Lung (tissue), 17 donors: ENCODE measurements at places on chromosomes 11 and 22. TPM values are rescaled to one million over a fixed set of nuclear protein-coding genes. Genes with fewer than 3 reads are reported as not detected.

GRCh38 chr11:17992916-17993315, 19.9 kb downstream of the SERGEF start:
- H3K36me3 ChIP-seq: no peaks in the 10 kb centered on the region
- H3K4me3 ChIP-seq: no peak overlapping the region
- no peaks in the 10 kb centered on the region for H3K27me3 ChIP-seq
- DNase-seq: no peak
- H3K27ac ChIP-seq: no peak overlapping the region
- no peaks in the 10 kb centered on the region for H3K4me1 ChIP-seq

GRCh38 chr22:36546932-36547331, 18.0 kb upstream of the EIF3D start:
- H3K4me1 ChIP-seq: no peaks in the 10 kb centered on the region
- no peaks in the 10 kb centered on the region for H3K36me3 ChIP-seq
- H3K4me3 ChIP-seq: no peak overlapping the region
- no peak overlapping the region for H3K27ac ChIP-seq

- H3K27me3 ChIP-seq: no peaks in the 10 kb centered on the region
- H3K4me1 ChIP-seq: no peaks in the 10 kb centered on the region
- H3K36me3 ChIP-seq: no peaks in the 10 kb centered on the region
Observed at GRCh38 chr11:82671451-82671850, 62.2 kb downstream of the FAM181B start.

DNA sequence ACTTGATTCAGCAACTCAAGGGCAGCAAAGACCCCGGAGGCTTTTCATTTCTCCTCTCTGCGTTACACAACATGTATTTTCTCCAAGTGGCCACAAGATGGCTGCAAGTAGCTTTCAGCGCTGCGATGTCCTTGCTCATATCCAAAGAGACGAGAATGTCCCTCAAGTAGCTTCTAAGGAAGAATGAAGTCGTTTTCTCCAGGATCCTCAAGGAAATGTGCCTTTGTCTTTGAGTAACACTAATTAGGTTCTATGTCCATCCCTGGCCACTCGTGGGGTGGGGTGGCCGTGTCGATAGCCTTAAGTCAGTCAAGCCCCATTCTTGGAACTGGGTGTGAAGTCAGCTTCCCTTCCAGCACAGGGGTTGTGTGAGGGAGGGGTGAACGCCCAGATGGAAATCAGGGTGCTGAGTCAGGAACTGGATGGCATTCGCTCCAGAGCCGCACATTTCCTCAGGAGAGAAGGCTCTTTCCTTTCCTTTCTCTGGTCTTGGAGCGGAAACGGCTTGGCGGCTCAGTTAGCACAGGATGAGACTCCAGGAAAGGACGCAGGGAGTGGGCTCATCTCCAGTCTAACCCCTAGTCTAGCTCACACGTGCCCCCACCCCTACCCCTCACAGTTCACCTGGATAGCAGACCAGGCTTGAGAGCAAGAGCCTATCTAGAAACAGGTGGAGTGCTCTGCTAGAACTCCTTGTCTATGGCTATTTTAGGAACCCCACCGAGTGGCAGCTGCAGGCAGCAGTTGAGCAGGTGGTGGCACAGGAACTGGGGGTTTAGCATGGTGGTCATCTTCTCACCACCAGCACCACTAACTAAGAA, 44.3 kb downstream of the NNMT start:
- H3K4me1 ChIP-seq: no peaks in the 10 kb centered on the region
- DNase-seq: peak; percentile 71
- no peak overlapping the region for H3K4me3 ChIP-seq

- no peak for DNase-seq
- H3K27me3 ChIP-seq: no peaks in the 10 kb centered on the region
- H3K4me3 ChIP-seq: no peak overlapping the region
- peaks cover 3% of the 10 kb centered on the region for H3K4me1 ChIP-seq
Observed at GRCh38 chr11:80916173-80916798, 1475.5 kb upstream of the TENM4 start.

GRCh38 chr11:104946907-104947306, 21.5 kb downstream of the CASP4 start:
- peaks cover 42% of the 10 kb centered on the region for H3K36me3 ChIP-seq
- H3K4me1 ChIP-seq: peaks cover 1% of the 10 kb centered on the region
- peak; percentile 15 for DNase-seq
- H3K27me3 ChIP-seq: no peaks in the 10 kb centered on the region

- no peak overlapping the region for H3K27ac ChIP-seq
- H3K4me1 ChIP-seq: peaks cover 4% of the 10 kb centered on the region
- no peak for DNase-seq
Observed at GRCh38 chr11:132772703-132773545, 759.4 kb downstream of the OPCML start.

DNA sequence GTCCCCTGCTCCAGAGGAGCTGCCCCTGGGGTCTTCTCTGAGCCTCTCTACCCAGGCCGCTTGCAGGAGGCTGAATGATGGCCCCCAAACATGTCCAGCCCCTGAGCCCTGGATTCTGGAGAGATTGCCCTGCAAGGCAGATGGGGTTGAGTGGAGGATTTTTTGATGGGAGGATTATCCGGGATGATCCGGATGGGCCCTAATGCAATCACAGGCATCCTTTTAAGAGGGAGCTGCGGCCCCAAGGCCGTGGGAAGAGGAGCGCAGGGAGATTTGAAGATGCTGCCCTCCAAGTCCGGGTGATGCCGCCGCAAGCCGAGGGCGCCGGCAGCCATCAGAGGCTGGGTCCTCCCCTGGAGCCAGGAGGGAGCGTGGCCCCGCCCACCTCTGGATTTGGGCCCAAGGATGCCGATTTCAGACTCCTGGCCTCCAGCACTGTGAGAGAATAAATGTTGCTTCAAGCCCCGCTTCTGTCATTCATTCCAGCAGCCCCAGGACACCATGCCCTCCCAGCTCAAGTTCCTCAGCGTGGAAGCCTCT, 66.0 kb downstream of the WNT7B start:
- no peak for DNase-seq
- H3K4me1 ChIP-seq: peaks cover 20% of the 10 kb centered on the region
- H3K27me3 ChIP-seq: no peaks in the 10 kb centered on the region
- no peaks in the 10 kb centered on the region for H3K36me3 ChIP-seq
- no peak overlapping the region for H3K27ac ChIP-seq
- no peak overlapping the region for H3K4me3 ChIP-seq

- H3K36me3 ChIP-seq: no peaks in the 10 kb centered on the region
- DNase-seq: no peak
- H3K27ac ChIP-seq: no peak overlapping the region
- H3K27me3 ChIP-seq: no peaks in the 10 kb centered on the region
- H3K4me1 ChIP-seq: peaks cover 9% of the 10 kb centered on the region
Observed at GRCh38 chr11:73988227-73988626, 5.6 kb upstream of the UCP2 start.

- peaks cover 3% of the 10 kb centered on the region for H3K4me1 ChIP-seq
- H3K4me3 ChIP-seq: no peak overlapping the region
- H3K27ac ChIP-seq: no peak overlapping the region
Observed at GRCh38 chr11:9136741-9137140, 45.3 kb upstream of the SCUBE2 start.

GRCh38 chr22:49052023-49052538, 775.6 kb downstream of the BRD1 start:
- H3K36me3 ChIP-seq: no peaks in the 10 kb centered on the region
- peaks cover 18% of the 10 kb centered on the region for H3K27me3 ChIP-seq
- no peak overlapping the region for H3K4me3 ChIP-seq
- peak; percentile 51 for DNase-seq
- H3K4me1 ChIP-seq: no peaks in the 10 kb centered on the region
- H3K27ac ChIP-seq: no peak overlapping the region

GRCh38 chr11:102703826-102704493, 1.6 kb downstream of the MMP27 start:
- H3K27ac ChIP-seq: no peak overlapping the region
- DNase-seq: no peak
- no peaks in the 10 kb centered on the region for H3K27me3 ChIP-seq
- H3K36me3 ChIP-seq: no peaks in the 10 kb centered on the region
- peaks cover 6% of the 10 kb centered on the region for H3K4me1 ChIP-seq
- no peak overlapping the region for H3K4me3 ChIP-seq

- H3K27me3 ChIP-seq: no peaks in the 10 kb centered on the region
- H3K4me3 ChIP-seq: no peak overlapping the region
- no peak overlapping the region for H3K27ac ChIP-seq
- H3K36me3 ChIP-seq: no peaks in the 10 kb centered on the region
Observed at GRCh38 chr11:40432358-40432757, 1027.1 kb downstream of the LRRC4C start.

GRCh38 chr11:110077831-110078325, 15.3 kb upstream of the ZC3H12C start:
- no peak overlapping the region for H3K4me3 ChIP-seq
- no peaks in the 10 kb centered on the region for H3K27me3 ChIP-seq
- no peaks in the 10 kb centered on the region for H3K4me1 ChIP-seq
- no peak for DNase-seq

DNA sequence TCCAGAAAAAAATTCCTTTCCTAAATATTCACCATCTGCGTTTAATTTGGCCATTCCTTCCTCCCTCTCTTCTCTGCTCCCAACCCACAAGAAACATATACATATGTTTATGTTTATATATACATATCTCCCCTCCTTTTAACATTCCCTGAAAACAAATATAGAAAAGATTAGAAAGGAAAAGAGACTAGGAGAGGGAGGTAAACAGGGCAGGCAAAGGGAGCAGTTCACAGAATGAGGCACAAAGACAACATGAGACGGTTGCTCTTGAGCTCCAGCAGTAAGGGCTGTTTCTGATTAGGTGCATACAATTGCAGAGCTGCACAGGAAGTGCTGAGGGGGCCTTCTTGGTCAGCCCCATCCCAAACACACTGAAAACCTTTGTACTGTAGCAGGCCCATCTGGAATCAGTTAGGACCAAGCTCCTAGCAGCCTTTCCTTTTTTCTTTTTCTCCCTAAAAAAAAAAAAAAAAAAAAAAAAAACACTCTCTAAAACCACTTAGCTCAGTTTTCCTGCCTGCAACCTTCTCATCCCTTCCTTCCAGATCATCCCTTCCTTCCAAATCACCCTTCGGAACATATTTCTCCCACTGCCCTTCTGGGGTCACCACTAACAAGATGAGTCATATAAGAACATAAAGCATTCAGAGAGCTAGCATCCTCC, 57.0 kb downstream of the RBFOX2 start:
- no peaks in the 10 kb centered on the region for H3K36me3 ChIP-seq
- DNase-seq: peak; percentile 51
- H3K4me1 ChIP-seq: peaks cover 16% of the 10 kb centered on the region
- H3K4me3 ChIP-seq: no peak overlapping the region

DNA sequence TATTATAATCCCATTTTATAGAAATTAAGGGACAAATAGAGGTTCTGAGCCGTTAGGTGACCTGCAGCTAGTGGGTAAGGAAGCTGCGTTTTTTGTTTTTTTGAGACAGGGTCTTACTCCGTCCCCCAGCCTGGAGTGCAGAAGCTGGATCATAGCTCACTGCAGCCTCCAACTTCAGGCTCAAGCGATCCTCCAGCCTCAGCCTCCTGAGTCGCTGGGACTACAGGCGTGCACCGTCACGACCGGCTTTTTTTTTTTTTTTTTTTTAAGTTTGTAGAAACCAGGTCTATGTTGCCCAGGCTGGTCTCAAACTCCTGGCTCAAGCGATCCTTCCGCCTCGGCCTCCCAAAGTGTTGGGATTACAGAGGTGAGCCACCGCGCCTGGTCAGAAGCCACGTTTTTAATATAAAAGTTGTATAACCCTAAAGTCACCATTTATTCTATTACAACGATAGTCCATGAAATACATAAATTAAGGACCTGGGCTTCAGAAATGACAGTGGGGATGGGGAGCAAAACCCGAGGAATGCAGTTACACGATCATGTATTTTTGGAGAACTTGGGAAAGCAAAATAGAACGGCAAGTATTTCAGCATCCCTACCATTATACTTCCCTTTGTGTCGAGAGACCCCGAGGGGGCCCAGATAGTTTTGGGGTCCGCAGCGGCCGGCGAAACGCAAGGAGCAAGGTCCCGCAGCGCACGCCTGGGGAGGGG, 638 bp downstream of the SAAL1 start:
- H3K4me3 ChIP-seq: peak overlapping the region; percentile 100
- DNase-seq: peak; percentile 4
- peaks cover 28% of the 10 kb centered on the region for H3K36me3 ChIP-seq
- peak overlapping the region; percentile 84 for H3K27ac ChIP-seq
- peaks cover 2% of the 10 kb centered on the region for H3K4me1 ChIP-seq
- H3K27me3 ChIP-seq: no peaks in the 10 kb centered on the region

GRCh38 chr22:20156611-20157429, 6.0 kb upstream of the CCDC188 start:
- H3K4me3 ChIP-seq: no peak overlapping the region
- no peak overlapping the region for H3K27ac ChIP-seq
- no peaks in the 10 kb centered on the region for H3K4me1 ChIP-seq
- H3K36me3 ChIP-seq: no peaks in the 10 kb centered on the region
- DNase-seq: peak; percentile 84

GRCh38 chr22:18965526-18966421, 29.7 kb upstream of the PRODH start:
- H3K27ac ChIP-seq: no peak overlapping the region
- no peak overlapping the region for H3K4me3 ChIP-seq
- H3K4me1 ChIP-seq: no peaks in the 10 kb centered on the region
- peaks cover 2% of the 10 kb centered on the region for H3K27me3 ChIP-seq

DNA sequence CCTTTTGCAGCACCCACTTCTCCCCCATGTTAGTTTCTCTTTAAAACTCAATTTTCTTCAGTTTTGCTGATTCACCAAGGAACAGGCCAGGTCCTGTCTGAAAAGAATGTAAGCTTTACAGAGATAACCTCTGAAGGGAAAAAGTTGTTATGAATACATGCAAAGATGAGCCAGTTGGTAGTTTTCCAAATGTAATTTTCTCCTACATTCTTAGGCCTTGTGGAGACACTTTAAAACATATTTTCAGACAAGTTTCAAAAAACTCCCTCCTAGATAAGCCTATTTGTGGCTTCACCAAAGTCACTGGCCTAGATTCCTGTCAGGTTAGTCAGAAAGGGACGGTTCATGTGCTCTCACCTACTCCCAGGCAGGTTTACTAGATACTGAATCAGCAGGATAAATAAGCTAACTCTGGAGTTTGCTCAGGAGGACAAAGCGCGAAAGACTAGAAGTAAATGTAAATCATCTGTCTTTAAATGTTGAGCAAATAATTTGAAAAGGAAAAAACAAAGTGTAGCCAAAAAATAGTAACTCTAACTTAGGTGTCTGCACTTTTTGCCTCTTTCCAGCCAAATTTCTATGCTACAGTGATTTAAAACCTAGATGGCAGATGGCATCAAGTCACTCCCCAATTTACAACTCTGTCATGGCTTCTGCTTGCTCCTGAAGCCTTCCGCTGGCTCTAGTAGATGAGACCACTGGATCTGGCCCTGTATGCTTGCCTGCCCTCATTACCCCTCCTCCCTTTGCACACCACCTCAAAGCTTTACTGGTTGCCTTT, 4.9 kb upstream of the ATP6V1E1 start:
- no peak overlapping the region for H3K4me3 ChIP-seq
- no peaks in the 10 kb centered on the region for H3K27me3 ChIP-seq
- H3K27ac ChIP-seq: no peak overlapping the region
- no peaks in the 10 kb centered on the region for H3K4me1 ChIP-seq
- no peaks in the 10 kb centered on the region for H3K36me3 ChIP-seq

GVQW3 gene
- total RNA-seq: 7.0 TPM

POU2F3 gene
- 2.6 TPM for total RNA-seq

KCNK4 gene
- total RNA-seq: not detected

MS4A15 gene
- total RNA-seq: not detected

NAV2 gene
- 31.5 TPM for total RNA-seq

PKNOX2 gene
- total RNA-seq: 10.6 TPM

BATF2 gene
- 6.3 TPM for total RNA-seq
